ENCODE measurements at places on chromosomes 7 and 10.

GRCh38 chr10:8532647-8533046, 478.2 kb downstream of the GATA3 start:
- DNase-seq, result no peak

GRCh38 chr10:22156750-22157149, 61.1 kb downstream of the EBLN1 start:
- DNase-seq, result no peak

DNA sequence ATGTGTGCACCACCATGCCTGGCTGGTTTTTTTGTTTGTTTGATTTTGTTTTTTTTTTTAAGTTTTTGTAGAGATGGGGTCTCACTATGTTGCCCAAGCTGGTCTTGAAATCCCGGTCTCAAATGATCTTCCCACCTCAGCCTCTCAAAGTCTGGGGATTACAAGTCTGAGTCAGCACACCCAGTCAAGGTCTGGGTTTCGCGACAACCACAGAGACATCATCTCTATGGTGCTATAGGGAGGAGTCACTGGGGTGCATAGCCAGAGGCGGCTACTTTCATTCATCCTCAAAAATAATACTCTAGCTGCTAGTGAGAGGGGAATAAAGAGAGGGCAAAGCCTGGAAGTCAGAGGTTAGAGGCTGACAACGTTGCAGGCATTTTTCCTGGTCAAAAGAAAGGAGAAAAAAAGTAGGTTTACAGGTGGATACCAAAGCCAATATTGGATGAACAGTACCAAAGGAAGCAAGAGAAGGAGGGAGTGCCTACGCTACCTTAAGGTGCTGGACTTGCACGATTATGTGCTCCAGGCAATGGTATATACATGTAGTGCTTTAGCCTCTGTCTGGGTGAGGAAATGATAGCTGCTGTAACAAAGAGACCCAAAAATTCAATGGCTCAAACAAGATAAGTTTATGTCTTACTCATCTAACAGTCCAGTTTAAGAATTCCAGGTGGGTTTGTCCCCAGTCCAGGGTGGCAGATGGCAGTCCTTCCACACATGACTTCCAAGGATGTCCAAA, 178.3 kb downstream of the SKIDA1 start:
- DNase-seq, result no peak

DNA sequence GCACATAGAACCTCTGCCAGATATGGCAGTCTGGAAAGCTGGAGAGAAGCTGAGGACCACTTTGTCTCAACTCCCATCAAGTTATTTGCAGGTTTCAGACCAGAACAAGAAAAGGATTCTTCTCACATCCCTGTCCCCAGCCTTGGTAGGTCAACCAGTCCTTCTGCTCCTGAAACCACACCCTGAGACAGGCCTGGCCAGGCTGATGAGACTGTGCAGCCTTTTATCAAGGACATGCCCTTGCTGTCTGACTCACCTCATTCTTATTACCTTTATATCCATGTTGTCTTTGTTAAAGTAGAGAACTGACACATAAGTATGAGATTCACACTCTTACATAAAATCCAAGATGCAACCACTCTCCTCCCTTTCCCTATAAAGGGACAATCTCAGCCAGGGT, 354.9 kb downstream of the PLXNA4 start:
- no peak for DNase-seq

- peak; percentile 52 for DNase-seq
These were observed 69.0 kb upstream of the VOPP1 start for GRCh38 chr7:55641273-55641691.

GRCh38 chr10:76883596-76883995, 754.0 kb downstream of the KCNMA1 start:
- DNase-seq, result no peak

GRCh38 chr10:29948881-29949355, 110.5 kb downstream of the JCAD start:
- no peak for DNase-seq

DNA sequence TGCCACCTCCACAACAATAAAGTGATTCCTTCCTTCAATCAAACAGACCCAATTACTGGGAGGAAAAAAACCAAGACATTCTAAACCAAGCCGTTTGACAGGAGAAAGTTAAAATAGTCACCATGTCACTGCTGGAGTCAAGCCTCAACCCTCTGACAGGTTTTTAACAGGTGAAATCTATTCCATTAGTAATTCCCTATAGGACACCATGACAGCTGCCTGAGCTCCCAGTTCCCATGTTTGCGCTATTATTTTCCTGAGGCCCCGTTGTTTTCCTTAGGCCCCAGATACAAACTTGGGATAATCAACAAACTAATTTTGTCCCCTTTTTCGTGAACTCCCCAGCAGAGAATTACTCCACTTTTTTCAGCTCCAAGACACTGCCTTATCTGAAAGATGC, 113.9 kb downstream of the ARL5B start:
- DNase-seq, result no peak

GRCh38 chr10:110160522-110160921, 46.9 kb upstream of the MXI1 start:
- no peak for DNase-seq

DNA sequence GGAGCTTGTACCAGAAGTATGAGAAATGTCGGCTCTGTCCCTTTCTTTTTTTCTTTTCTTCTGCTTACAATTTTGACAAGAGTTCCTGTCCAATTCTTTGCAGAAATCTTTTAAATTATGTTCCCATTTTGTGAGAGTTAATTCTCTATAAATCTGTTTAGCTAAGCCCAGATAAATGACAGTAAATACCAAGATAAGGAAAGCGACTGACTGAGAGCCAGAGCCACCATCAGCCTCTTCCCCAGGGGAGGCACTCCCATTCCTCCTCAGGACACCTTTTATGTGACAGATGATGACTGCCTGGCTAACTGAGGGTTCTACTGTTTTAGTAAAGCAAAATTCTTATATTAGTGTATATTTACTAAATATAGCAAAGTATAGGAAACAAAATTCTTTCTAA, 6.9 kb upstream of the GGCT start:
- no peak for DNase-seq

DNA sequence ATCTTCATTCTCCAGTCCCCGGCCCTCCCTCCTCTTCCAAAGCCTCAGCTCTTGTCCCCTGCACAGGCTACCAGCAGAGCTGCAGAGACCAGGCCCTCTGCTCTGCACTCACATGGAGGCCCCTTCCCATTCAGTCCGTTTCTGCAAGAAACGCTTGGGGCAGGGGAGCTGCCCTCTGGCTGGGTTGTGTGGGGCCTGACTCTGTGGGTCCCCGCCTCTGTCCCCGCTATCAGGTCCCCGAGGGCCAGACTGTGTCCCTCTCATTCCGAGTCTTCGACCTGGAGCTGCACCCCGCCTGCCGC, 1.5 kb downstream of the PCOLCE start:
- no peak for DNase-seq

- no peak for DNase-seq
These were observed 34.2 kb downstream of the C10orf67 start for GRCh38 chr10:23310404-23310803.

- no peak for DNase-seq
These were observed 97.4 kb downstream of the DNAJB6 start for GRCh38 chr7:157434231-157434630.

DNA sequence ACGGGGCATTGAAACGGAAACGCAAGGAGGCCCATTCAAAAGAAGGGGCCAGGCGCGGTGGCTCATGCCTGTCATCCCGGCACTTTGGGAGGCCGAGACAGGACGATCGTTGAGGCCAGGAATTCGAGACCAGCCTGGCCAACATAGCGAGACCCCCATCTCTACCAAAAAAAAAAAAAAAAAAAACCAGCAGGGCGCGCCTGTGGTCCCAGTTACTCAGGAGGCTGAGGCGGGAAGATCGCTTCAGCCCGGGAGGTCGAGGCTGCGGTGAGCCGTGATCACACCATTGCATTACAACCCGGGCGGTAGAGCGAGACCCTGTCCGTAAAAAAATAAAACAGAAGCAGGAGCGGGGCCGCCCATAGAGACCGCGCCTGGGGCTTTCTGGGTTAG, 396 bp downstream of the PSMG3 start:
- no peak for DNase-seq

DNA sequence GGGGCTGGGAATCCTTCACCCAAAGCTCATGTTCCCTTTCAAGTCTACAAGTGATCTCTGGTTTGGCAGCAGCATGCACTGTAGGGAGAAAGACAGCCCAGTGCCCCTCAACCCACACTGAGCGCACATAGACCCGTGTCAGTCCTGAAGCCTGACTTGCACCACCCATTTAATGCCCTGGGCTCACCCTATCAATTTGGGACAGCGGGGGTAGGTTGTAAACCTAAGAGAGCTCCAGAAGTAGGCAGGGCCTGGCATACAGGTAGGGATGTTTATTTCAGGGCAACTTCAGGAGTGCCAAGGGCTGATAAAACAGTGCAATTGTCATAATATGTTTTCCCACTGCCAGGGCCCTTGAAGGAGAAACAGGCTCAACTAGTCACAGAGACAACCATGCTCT, 3.5 kb upstream of the ATP6V0E2 start:
- DNase-seq, result no peak

GRCh38 chr7:113000316-113001020, 86.2 kb downstream of the GPR85 start:
- no peak for DNase-seq

GRCh38 chr10:84822931-84823630, 494.7 kb downstream of the CCSER2 start:
- DNase-seq, result no peak

GRCh38 chr7:75962607-75963380, 31.6 kb downstream of the TMEM120A start:
- no peak for DNase-seq

- no peak for DNase-seq
These were observed 509.7 kb upstream of the PODXL start for GRCh38 chr7:132065989-132066603.

- no peak for DNase-seq
These were observed 64.6 kb downstream of the ITGB1 start for GRCh38 chr10:32893434-32893833.

DNA sequence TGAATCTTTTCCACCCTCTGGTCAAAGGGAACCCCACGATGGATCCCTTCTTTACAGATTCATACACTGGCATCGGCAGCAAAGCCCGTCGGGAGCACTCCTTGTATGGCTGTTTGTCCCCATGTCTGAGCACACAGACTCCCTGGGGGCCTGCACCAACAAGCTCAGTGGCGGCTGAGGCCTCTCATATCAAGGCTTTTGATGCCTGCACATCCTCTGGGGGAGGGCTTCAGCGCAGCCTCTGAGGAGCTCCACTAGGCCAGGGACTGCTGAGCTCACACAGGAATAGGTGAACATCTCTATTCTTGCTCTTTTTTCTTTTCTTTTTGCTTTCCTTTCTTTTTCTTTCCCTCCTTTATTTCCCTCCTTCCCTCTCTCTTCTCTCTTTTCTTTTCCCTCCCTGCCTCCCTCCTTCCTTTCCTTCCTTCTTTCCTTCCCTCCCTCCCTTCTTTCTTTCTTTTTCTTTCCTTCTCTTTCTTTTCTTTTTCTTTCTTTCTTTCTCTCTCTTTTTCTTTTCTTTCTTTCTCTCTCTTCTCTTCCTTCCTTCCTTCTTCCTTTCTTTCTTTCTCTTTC, 174.6 kb downstream of the CCDC3 start:
- no peak for DNase-seq

DNA sequence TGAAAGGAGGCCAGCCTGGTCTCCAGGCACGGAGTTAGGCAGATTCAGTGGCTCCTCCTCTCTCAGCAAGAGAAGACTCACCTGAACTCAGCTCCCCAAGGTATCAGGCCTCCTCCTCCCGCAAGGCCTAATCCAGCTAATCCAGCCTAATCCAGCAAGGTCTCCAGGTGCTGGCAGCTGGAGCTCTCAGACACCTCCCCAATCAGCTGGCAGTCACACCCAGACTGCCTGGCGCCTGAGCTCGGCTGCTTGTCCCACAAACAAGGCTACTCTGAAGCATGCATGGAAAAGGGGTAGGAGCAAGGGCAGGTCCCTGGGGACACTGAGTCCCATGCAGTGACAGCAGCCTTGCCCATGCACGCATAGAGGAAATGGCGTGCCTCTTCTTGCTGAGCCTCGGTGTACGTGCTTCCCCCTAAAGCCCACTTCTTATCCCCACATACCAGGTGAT, 3.3 kb upstream of the OPN4 start:
- no peak for DNase-seq

DNA sequence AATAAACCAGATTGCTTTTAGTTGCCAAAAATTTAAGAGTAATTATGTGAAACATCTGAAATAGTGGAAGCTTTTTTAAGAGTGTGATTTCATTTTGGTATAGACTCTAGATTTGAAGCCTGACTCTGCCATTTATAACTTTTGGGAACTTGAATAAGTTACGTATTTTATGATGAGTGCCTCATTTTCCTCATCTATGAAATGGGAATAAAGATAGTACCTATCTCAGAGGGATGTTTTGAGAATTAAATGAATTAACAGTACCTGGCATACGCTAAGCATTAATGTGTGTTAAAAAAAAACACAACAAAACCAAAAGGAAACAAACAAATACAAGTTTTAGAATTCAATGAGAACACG, 12.9 kb downstream of the PRKAR2B start:
- DNase-seq, result no peak

DNA sequence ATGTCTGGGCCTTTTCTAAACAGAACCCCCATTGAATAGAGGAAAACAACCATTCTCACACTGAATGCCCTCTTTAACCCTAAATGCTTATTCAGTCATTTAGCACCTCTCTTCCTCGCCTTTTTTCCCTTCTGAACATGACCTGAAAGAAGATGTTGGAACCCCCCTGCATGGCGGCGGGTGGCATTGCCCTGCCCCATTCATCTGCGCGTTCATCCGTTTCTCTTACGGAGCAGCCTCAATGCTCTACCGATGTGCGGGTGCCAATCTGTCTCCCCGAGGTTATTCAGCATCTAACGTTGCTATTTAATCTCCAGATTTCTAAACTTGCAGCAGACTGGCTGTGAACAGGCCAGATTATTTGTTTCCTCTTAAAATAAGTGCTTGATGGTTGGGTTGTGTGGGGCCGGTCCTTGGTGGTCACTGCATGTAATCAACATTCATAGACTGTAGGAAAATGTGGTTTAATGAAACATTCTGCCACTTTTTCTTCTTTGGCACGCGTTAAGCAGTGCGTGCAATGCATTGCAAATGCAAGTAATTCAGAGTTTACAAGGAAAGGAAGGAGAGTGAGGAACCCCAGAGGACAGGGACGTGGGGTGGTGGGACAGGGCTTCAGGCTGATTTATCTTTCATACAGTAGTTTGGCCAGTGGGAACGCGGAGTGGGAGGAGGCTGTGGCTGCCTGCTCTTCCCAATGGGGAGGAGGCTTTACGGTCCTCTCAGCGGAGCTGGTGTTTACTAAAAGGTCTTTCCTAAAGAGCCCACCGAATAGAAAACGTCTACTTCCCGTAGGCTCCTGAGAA, 286.7 kb downstream of the DPP6 start:
- DNase-seq, result no peak

- DNase-seq, result no peak
These were observed 771 bp upstream of the ADIRF start for GRCh38 chr10:86967481-86967941.

GRCh38 chr10:132875435-132875834, 66.9 kb downstream of the CFAP46 start:
- DNase-seq, result no peak

- DNase-seq, result no peak
These were observed 162.2 kb downstream of the PFKFB3 start for GRCh38 chr10:6364893-6365292.

Data from CD4-positive, alpha-beta T cell treated with Interleukin-6 at 100 ng/mL for 8 hours (primary cell).